Suppressor macrophage treated with lipopolysaccharide for 1 hour (primary cell): ENCODE measurements at places on chromosomes 1 and 21.

DNA sequence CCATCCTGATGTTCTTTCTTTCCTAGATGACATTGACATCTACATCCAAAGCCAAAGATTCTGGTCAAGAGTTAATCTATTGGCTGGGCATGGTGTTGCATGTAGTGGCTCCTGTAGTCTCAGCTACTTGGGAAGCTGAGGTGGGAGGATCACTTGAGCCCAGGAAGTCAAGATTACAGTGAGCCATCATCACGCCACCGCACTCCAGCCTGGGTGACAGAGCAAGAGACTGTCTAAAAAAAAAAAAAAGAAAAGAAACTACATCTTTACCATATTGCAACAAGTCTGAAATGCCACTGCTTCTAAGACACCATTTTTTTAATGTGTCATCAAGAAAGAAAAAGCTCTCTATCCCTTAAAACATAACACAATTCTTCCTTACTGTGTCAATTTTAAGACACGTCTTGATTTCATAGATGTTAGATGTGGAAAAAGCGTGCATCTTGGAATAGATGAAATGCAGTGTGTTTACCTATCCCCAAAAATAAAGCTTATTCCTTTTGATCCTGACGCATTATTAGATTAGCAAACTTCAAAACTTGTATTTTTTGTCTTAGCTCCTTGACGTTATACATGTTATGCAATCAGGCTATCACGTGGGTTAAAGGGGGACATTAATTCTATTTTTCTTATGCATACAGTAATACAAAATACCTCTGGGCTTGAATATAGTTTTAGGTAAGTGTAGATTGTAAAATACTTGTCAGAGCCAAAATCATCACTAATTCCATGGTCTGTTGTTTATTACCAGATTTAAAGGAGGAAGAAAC lies 46.3 kb downstream of the ELAPOR1 start:
- DNase-seq: peak; percentile 74

GRCh38 chr1:41670217-41670957 lies 185.9 kb upstream of the EDN2 start:
- DNase-seq: peak; percentile 65

DNA sequence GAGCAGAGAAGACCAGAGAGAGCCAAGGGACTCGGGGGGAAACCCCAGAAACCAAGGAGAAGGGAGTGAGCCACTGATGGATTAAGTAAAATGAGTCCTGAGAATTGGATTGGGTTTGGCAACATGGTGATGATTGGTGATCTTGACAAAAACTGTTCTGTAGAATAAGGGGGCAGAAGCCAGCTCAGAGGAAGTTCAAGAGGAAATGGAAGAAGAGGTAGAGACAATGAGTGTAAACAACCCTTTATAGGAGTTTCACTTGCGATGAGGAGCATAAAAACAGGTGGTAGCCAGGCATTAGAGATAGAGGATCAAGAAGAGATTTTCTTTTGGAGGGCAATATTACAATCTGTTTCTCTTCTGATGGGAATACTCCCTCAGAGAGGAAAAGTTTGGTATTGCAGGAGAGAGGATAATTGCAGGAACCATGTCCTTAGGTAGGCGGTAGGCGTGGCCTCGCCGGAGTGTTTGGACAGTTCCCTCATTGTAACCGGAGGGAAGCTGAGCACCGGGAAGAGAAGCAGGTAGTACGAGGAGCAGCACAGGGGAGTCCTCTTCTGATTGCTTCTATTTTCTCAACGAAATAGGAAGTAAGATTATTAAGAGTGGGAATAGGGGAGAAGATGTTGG lies 68.4 kb upstream of the TENT5C start:
- DNase-seq: peak; percentile 19

DNA sequence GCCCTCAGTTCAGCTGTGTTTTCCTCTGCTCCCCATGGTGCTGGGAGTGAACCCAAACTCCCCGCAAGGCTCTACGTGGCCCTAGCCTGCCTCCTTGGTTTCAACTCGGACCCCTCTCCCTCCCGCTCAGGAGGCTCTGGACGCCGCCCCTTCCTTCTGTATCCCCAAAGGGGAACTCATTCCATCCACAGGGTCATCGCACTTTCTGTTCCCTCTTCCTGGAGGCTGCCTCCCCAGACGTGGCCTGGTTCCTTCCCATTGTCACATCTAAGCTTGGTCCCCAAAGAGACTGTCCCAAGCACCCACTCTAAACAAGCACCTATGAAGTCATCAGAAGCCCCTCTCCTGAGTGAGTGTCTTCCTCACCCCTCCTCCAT lies 10.9 kb downstream of the KCNAB2 start:
- peak; percentile 74 for DNase-seq

DNA sequence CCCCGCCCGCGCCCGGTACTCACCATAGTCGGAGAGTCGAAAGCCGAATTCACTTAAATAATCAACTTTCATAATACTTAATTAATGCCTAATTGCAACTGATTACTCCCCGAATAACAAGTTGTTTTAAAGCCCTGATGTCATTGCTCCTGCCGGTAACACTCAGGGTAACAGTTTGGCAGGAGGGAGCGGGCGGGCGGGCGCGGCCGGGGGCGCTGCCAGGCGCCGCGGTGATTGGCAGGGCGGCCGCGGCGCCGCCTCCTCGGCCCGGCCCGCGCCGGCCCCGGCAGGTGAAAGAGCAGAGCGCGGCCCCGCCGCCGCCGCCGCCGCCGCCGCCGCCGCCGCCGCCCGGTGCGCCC lies 102.2 kb downstream of the CASZ1 start:
- DNase-seq: no peak

- no peak for DNase-seq
These were observed 1171.8 kb downstream of the AMY1C start for GRCh38 chr1:104921525-104921924.

GRCh38 chr21:42446531-42446930 lies 42.8 kb downstream of the UBASH3A start:
- no peak for DNase-seq

DNA sequence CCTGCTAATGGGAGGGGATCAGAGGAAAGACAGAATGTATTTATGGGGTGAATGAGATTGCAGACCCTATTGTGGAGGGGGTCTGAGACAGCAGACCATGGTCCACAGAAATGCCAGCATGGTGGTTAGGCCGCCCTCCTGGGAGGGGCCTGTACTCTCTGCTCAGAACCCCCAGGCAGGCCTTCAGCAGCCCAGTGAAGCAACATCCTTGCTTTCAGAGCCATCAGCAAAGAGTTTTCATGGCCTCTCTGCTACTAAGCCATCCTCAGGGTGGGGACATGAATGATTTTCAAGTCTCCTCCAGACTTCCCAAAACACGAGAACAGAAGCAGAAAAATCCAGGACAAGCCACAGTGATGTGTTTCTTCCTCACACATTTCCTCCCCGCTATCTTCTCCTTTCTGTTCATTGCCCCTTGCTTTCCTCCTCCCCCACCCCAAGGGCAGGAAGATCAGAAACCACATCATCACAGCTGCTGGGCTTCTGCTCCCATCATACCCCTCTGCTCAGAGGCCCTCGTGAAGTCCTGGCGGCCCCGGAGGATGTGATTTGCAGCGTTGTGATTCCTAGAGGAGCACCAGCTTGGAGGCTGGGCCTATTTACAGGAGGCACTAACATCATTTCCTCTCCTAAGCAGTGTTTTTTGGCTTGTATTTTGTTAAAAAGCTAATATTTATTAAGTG lies 48.0 kb downstream of the ABCA4 start:
- no peak for DNase-seq

GRCh38 chr1:49013079-49013478 lies 236.4 kb upstream of the BEND5 start:
- no peak for DNase-seq
